ENCODE measurements at places on chromosomes 1 and 21.
A peak's percentile ranks its signal among the peaks of the same experiment; 100 is the strongest.

GRCh38 chr1:43522776-43523480 lies 7.8 kb upstream of the PTPRF start:
- DNase-seq = no peak

GRCh38 chr1:199089393-199090122 lies 450.7 kb downstream of the PTPRC start:
- no peak for DNase-seq

DNA sequence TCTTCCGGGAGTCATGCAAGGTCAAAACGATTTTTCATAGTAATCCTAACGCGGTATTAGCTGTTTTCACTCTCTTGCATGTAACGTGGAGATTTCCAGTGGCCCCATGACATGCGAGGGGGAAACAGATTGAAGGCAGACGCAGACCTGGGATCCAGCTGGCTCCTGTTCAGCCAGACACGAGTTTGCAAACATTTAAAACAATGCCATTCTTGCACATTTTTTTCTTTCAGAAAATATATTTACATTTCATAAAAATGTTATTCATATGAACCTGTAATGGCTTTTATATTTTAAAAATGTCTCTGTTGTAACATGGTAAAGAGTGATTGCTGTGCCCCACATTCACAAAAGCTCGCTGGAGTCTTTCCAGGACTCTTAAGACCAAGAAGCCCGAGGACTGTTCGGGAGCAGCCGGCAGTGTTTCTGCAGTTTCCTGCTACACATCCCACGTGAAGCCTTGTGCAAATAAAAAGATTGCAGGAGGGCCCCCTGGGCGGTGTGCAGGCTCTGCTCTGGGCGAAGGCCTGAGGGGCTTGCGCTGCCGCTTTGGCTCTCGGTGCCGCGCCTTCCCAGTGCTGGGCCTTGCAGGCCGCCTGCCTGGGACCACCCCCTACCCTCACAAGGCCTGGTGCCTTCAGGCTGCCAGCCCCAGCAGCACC lies 184.9 kb downstream of the DYRK1A start:
- DNase-seq = no peak

GRCh38 chr1:192993426-192994085 lies 65.6 kb downstream of the UCHL5 start:
- no peak for DNase-seq

- no peak for DNase-seq
Measured at GRCh38 chr1:90048043-90048442, 53.1 kb downstream of the ZNF326 start.

GRCh38 chr1:51916587-51917405 lies 38.3 kb upstream of the NRDC start:
- no peak for DNase-seq

DNA sequence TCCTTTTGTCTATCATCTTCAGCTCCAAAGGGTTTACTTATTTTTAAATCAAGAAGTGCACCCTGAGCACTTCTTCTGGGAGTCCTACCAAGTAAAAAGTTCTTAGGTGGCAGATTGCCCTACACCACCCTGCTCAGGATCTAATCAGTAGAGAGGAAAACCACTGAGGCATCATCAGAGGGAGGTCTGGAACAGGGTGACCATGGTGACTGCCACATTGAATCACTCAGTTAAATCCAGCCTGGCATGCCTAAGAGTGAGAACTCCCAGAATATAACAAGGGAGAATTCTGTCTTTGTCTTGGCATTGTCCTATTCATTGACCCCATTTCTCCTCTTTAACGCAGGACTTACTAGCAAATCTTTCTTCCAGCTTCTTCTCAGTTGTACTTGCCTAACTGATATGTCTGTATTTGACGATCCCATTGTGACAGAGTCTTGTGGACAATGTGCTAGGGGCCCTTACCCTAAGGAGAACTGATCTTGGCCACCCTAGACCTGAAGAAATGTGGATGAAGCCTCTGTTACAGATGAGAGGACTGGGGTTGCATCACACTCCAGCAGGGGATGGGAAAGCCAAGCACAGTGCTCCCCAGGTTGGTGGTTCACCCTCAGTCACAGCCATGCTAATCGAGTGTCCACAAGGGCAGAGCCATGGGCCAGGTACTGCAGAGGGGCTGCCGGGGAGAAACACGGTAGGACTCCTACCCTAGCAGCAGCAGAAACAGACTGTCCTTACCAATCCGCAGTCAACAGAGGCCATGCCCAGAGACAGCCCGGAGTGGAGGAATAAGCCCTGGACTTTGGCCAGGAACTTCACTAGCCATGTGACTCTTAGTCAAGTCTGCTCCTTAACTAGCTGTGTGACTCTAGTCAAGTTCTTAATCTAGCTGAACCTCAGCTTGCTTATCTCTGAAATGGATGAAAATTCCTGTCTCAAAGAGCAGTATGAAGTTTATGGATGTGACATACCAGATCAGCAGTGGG lies 15.4 kb downstream of the PKP1 start:
- DNase-seq = no peak

DNA sequence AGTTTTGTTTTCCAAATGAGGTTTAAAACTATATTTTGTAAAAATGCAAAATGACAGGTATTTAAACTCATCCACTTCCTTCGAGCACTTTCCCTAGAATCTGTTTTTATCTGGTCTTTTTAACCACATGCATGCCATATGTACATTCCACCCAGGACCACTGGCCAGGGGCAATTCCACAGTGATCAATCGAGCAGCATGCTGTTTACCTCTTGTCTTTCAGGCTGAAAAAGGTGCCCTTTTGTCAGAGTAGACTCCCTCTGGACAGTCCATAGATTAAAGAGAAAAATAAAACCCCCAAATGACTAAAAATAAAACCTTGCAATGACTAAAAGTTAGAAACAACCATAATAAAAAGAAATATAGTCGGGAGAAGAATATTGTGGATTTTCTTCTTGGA lies 313.3 kb downstream of the LMO4 start:
- DNase-seq = no peak

GRCh38 chr1:168980180-168980579 lies 126.3 kb upstream of the ATP1B1 start:
- no peak for DNase-seq

- DNase-seq = no peak
Measured at GRCh38 chr1:2882966-2883696, 81.6 kb upstream of the TTC34 start.

- DNase-seq = no peak
Measured at GRCh38 chr1:178645157-178645807, 79.8 kb upstream of the RALGPS2 start.

DNA sequence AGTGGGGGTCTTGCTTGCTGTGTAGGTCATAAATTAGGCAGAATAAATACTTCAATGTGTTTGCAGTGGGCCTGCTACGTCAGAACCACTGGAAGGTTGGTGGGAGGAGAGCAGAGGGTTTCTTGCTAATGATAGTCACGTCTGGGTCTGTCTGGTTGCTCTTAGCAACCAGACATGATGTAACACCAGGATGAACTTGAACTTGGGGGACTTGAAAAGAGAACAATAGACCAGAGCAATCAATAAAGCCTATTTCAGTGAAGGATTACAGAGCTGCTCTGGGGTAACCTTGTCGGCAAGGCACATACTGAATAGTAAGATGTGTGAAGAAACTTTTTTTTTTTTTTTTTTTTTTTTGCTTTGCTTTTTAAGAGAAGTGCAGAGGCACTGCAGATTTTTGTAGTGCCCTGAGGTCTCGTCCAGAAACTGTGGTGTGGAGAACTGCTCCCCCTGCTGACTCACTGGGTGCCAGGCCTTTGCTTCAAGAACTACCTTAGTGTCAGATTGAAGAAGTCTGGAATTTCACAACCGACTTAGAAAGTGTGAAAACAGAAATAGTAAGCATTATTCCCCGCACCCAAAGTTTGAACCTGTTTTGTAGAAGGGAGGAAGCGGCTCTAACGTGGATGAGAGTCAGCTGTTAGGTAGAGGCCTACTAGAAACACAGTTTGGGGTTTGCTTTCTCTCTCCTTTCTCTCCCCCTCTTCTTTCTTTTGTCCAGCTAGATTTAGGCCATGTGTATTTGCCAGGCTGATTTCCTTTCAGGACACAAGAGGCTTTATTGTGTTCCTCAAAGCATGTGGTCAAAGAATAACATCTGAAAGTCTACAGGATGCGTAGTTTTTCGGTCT lies 271.6 kb downstream of the TM2D1 start:
- peak; percentile 30 for DNase-seq

DNA sequence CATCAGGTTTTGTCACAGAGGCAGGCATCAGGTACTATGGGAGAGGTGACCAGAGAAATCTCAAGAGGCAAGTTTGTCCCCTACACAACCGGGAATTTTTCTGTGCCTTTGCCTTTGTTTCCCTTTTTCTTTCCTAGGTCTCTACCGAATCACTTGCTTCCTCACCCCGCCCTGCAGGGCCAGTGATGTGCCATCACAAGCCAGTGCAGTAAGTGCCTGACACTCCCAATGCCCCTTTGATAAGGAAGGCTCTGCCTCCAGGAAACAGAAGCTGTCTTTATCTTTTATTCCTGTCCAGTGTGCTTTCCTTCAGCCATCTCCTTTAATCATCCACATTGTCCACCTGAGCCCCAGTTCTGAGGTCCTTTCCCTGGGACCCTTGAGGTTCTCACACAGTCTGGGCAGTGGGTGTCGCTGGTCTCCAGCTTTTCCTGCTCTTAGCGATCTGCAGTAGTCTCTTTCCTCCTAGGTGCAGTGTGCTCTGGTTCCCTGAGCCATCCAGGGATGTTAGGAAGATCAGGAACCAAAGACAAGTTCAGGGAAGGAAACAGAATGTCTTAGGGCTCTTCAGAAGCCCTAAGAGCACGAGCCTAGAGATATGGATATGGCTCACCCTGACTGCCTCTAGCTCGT lies 36.6 kb downstream of the GJA5 start:
- no peak for DNase-seq

DNA sequence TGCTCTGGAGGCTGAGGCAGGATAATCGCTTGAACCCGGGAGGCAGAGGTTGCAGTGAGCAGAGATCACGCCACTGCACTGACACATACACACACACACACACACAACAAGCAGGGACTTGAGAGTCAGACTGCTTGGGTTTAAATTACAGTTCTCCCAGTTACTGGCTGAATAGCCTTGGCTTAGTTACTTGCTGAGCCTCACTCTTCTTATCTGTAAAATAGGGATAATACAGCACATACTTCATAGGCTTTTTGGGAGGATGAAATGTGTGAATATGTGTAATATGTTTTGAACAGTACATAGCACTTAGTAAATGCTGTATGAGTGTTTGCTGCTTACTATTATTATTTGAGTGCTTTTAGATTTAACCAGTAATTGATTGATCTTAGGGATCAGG lies 23.8 kb downstream of the CDC42 start:
- DNase-seq = no peak

DNA sequence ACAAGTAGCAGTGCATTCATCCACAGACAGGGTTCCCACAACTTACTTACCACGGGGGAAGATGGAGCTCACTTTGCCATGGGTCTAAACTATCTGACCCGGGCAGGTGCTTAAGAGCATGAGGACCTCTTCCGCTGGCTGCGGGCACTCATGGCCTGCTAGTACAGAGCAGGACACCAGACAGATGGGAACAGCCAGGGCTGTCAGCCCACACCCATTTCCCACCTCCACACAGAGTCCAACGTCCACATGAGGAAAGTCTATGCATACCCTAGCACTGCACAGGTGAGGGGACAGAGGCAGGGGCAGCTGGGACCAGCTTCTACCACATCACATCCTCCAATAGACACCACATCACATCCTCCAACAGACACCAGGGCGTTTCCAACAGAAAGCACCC lies 35.8 kb upstream of the PRDM15 start:
- DNase-seq = no peak

DNA sequence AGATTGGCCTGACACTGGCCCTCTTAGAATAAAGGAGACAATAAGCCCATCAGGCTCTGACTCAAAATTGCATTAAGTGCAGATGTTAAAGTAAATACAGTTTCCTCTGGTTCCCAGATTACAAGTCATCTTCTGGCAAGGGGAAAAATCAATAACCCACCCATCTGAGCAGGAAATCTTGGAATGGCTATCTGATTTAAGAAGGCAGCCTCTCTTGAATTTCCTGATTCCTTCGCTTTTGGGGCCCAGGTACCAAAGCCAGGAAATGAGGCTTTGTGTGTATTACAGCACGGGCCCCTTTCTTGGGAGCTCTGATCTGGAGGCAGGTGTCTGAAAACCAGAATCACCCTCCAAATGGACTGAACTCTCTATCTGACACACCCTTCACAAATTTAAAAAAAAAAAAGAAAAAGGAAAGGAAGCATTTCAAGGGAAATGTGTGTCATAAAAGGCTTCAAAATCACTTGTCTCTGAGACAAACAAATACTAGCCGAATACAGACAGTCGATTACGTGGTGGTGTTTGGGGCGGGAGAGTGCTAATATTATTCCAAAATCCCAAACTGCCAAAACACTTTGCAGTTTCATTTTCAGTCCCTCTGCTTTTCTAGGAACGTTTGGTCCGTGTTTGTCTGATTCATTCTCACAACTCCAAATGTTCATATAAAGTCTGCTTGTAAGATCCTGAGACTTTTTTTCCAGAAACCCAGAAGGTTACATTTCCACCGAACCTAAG lies 240.9 kb upstream of the CAMK1G start:
- no peak for DNase-seq

DNA sequence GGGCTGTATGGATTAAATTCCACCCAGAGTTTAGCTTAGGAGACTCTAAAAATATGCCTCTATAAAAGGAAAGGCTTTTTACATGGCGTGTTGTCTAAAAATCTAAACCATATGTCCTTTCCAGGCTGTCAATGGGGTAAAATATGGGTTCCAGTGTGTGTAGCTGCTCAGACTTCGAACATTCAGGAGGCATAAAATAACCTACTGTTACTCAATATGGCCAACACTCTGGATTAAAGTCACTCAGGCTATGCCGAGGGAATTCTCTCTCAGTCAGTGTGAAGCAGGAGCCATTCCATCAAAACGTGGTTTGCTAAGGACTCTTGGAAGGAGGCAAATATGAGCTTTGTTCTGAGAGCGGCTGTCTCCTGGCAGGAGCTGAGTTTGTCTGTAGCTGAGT lies 135.3 kb downstream of the RUNX1 start:
- no peak for DNase-seq

- DNase-seq = no peak
Measured at GRCh38 chr21:36541721-36542139, 61.8 kb upstream of the CLDN14 start.

DNA sequence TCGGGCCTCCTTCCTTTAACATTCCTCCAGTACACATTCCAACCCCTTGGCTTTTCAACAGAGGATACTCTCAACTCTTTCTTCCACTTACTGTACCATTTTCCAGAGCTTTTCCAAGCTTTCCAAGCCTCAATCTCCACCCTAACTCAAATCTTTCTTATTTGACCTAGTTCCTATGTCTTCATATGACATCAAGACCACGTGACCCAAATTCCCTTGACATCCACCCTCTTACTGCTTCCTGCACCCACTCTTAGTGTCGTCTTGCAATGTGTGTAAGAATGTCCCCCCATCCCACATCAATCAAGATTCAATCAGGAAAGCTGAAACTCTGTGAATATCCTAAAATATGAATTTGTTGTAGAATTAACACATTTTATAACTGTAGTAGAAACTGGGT lies 155.0 kb downstream of the OMA1 start:
- no peak for DNase-seq

- no peak for DNase-seq
Measured at GRCh38 chr21:41032541-41032940, 135.4 kb upstream of the BACE2 start.
